ENCODE measurements at places on chromosomes 4 and X.

GRCh38 chr4:107519053-107519452 lies 201.0 kb downstream of the PAPSS1 start:
- no peak for DNase-seq

DNA sequence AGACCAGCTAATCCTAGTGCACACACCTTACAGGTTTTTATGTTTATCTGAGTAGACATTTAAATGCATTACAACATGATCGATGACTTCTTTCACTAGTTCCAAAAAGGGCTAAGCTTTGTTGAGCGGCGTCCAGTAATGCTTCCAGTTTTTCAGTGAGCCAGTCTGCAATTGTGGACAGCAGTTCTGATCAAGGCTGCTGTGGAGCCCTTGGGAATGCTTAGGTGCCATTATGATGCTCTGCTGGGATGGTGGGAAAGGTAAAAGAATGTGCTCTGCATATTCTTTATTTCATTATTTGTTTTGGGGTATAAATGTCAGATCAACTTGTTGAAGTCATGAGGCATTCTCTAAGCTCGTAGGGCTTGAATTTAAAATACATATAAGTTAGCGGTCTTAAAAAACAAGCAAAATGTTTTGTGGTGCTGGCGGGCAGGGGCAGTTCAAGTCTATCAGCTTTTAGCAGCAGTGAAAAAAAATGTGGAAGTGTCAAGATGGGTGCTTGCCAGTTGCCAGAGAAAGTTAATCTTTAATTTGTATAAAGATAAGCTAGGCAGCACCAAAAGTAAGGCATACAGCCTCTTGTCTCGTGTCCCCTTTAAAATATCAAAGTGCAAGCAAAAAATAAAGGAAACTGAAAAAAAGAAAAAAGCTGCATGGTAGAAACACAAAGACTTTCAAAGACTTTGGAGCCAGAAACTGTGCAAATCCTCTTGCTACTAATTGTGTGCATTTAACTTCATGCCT lies 5.8 kb downstream of the MID1IP1 start:
- DNase-seq, result no peak

DNA sequence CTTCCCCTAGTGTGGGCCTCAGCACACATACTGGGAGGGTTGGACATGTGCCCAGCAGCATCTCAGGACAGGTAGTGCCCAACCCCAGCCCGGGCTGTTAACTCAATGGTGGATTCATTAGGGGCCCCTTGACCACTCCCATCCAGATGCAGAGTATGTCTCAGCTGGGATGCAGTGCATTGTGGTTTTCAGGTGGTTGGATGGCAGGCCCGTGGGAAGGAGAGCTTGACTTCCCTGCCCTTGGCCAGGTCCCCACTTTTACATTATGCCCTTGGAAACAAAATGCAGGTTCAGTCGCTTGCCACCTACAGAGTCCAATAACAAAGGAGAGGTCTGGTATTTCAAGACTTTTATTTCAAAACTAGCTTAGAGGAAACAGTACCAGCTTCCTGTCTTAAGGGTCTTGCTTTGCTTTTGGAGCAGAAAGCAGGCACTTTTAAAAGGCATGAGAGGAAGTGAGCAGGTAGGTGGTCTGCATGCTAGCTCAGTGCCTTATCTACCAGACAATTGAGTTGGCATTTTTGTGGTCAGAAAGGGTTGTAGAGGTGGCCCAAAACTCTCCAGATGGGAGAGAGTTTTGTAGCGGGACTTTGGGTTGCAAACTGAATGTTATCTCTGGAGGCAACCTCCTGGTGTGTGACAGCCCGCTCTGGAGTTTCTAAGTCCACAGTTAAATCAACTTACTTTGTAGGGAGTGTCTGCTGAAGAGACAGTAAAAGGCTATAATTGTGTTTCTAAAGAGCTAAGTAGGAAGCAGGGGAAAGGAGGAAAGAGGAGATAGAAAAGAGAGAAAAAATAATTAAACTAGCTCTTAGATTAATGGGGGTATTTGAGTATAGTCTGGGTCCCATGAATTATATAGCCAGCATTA lies 171.0 kb downstream of the GALNTL6 start:
- no peak for DNase-seq

DNA sequence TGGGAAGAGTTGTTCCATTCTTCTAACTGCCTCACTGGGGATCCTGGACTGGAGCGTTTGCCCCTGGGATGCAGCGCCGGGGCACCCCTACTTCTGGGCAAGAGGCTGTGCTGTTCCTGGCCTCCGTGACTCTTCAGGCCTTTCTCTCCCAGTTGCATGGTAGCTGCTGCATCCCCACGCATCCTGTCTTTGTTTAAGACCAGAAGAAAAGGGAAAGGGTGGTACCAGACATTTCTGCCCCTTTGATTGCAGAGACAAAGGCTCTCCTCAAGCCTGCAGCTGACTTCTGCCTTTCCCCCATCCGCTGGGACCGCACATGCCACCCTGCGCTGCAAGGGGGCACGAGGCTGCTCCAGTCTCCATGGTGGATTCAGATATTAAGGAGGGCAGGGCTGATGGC lies 70.4 kb downstream of the SHROOM2 start:
- DNase-seq, result no peak

DNA sequence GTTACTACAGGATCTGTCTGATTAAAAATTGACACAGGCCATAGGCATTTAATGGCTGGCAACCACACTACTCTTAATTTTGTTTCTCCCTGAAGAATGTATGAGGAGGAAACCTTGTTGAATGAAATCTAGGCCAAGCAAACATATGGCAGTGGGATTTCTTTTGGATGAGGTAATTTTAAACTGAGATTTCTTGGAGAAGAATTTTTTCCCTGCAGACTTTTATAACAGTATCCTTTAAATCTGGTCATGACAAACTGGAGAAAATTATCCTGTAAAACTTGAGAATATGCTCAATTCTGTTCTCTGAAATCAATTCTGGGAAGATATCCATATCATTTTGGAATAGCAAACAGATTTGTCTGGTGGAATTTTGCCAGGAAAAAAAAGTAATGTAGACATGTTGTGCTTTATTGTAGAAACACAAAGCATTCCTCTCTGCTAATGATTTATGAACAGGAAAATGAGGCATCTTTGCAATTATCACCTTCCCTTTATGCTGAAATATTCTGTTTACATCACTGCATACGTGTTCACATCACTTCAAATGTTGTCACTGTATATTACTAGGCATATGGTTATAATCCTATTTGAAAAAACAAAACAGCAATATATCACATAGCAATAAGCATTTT lies 108.3 kb upstream of the ARSJ start:
- DNase-seq, result no peak

- peak; percentile 5 for DNase-seq
These were observed 608 bp downstream of the RAPGEF2 start for GRCh38 chr4:159103384-159103990.

DNA sequence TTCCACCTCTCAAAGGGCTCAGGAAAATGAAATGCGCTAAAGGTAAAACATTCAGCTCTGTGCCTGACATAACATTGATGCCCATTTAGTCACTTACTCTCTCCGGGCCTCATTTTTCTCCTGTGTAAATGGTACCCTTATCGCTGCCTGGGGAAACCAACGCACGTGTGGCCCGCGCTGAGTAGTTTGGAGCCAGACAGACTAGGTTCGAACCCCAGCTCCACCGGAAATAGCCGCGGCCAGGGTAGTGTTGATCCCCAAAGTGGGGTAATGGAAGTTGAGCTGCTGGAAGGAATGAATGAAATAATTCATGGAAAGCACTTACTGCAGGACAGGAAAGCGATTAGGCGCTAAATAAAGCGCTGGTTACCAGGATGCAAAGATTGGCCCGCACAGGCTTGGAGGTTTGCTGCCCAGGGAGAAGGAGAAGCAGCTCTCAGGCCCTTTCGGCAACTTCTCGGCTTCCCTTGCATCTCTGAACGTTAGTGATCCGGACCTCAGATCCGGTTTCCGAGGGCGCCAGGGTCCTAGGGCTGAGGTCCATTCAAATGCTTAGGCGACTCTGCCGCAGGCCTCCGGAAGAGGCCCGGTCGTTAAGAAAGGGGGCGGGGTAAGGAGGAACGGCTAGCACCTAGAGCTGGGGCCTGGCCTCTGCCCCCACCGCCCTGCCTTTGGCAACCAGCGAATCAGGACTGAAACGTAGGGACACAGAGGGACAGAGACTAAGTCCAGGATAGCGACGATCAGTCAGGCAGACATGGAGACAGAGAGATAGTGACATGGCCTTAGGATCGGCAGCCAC lies 13.3 kb downstream of the NKX3-2 start:
- no peak for DNase-seq

- no peak for DNase-seq
These were observed 209.8 kb downstream of the RTL9 start for GRCh38 chrX:110568441-110568840.

DNA sequence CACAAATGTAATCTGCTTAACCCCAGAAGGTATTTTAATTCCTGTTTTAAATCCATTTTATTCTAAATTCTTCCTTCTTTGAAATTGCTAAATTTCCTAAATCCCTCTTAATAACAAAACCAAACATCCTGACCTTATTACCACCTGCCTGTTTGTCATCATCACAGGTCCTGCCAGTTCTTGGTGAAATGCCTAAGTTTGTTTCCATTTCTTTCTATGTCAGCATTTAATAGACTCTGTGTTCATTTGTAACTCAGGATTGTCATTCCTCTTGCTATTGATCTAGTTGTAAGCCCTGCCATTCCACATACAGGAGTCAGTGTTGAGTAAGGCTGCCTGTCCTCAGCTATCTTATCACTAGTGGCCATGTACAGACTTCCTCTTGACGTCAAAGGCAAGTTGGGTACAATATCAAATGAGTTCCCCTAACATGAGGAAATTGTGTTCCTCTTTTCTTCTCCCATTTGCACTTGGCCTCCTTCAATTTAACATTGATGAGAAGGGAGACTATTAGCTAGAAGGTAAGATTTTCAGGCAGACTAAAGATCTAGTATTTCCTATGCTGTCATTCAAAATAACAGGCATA lies 440.1 kb downstream of the AFF2 start:
- no peak for DNase-seq

DNA sequence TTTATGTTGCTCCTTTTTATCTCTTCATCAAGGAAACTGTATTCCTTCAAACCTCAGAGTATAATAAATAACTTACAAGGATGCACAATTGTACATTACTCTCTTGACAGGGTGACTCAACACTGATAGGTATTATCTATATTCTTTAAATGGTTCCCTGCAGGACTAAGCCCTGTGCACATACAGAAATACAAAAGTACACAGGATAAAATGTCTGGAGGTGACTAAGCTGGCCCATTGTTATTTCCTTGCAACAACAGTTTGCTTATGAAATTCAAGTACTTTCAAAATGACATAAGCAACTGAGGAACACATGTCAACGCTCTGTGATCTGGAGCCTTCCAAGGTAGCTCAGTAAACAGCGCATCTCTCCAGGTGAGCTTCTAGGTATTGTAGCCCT lies 83.8 kb upstream of the RPL34 start:
- DNase-seq, result no peak

- no peak for DNase-seq
These were observed 66.8 kb upstream of the ANK2 start for GRCh38 chr4:112982680-112983079.

GRCh38 chr4:112266823-112267222 lies 18.9 kb downstream of the TIFA start:
- DNase-seq, result no peak

- DNase-seq, result no peak
These were observed 60.4 kb upstream of the MAGEA4 start for GRCh38 chrX:151852294-151852693.

DNA sequence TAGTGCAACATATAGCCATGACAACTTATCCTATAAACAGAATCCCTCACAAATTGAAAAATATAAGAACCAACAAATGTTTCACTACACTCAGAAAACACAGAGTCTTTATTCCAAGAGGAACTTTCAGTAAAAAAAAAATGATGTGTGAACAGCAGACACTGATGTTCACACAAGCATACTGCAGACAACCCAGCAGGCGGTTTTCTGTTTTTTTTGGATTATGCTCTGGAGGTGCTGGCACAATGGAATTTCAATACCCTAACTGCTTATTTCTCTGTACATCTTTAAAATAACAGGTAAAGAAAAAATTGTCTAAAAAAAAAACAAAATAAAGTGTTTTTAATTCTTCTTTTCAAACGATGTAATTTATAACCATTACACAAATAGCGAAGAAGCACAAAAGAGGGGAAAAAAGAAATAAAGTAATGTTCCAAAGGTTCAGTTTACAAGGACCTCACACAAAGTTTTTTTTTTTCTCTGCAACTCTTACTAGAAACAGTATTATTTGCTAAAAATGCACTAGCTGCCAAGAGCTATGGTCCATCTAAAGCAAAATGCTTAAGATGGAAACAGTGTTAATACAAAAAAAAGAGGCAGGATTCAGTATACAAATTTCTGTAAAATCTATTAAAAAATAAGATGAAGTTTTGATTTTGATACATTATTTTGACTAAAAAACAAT lies 55.3 kb downstream of the ANAPC10 start:
- no peak for DNase-seq

GRCh38 chrX:28586286-28586685 lies 960 bp upstream of the IL1RAPL1 start:
- no peak for DNase-seq

All from stimulated activated CD8-positive, alpha-beta memory T cell treated with anti-CD3 and anti-CD28 coated beads, Interleukin-7, amount 100 ng/mL, for 24 hours (primary cell).